ENCODE measurements at places on chromosomes 13 and 19.

- DNase-seq: no peak
Measured at GRCh38 chr13:51033421-51034185, 77.5 kb downstream of the C13orf42 start.

DNA sequence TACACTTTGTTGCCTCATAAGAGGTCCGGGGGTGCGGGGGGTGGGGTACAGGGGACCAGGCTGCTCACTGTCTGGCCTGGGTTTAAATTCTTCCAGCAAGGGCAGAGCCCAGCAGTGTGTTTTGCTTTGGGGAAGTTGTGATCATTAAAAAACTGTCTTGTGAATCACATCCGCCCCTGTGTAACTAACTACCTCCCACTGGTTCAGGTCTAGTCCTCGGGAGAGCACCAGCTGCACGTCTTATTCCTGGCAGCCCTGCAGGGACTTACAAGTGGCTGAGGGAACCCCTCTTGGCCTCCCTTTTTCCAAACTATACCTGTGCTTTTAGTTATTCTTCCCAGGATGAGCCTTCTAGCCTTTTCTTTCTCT is 127.5 kb downstream of the SIPA1L3 start:
- DNase-seq: no peak

- DNase-seq: no peak
Measured at GRCh38 chr13:110070511-110071120, 236.3 kb downstream of the COL4A1 start.

- DNase-seq: no peak
Measured at GRCh38 chr13:97753942-97754670, 199.4 kb upstream of the IPO5 start.

DNA sequence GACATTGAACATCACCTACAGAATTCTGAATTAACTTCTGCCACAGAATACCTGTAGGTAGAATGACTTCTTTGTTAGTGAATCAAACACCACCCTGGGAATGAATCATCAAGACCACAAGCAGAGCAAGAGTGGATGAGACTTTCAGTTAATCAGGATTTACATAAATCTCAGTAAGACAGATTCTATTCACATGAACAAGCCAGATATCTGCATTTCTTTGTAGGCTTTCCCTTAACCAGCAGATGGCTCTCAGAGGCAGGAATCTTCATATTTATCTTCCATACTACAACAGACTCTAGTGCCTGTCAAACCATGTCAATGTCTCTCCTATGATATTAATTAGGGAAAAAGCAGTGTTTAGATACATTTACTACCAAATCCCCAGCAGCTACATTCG is 412.1 kb downstream of the KLF12 start:
- no peak for DNase-seq

GRCh38 chr13:39527961-39528660 is 74.9 kb downstream of the LHFPL6 start:
- DNase-seq: no peak

GRCh38 chr19:35202722-35203688 is 25.5 kb downstream of the FAM187B start:
- no peak for DNase-seq

- no peak for DNase-seq
Measured at GRCh38 chr13:34263681-34264080, 445.7 kb downstream of the RFC3 start.

DNA sequence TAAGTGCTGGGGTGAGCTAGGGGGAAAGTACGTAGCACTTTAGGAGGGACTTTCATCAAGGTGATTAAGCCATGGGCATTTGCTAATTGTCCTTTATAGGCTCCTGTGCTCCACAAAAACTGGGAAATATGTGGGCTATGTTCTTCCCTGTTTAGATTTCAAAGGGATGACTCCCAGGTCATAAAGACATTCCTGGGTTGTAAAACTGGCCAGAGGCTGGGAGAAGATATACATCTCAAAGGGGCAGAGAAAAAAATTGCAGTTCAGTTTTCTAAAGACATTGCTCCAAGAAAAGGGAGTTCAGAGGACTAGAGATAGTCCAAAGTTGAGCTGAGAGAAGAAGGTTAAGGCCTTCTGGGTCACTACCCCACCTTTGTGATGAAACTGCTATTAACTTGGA is 204.8 kb downstream of the MYO16 start:
- no peak for DNase-seq
